ENCODE measurements at places on chromosomes 2 and 18.

- DNase-seq, result no peak
These were observed 205.8 kb downstream of the ANAPC1 start for GRCh38 chr2:111678161-111678560.

DNA sequence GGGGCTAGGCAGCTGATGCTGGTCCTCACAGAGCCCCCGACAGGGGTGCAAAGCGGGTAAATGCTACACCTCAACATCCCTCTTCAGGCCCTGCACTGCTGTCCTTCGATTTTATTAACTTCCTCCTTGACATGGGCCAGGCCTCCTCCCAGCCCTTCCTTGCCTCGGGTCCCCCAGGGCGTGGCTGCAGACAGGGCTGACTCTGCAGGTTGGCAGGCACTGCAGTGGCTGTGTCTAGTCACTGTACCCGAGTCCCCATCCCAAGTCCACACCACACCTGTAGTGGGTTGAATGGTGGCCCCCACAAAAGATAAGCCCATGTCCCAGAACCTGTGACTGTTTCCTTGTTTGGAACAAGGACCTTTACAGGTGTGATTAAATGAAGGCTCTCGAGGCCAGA, 140.2 kb downstream of the TWIST2 start:
- no peak for DNase-seq

DNA sequence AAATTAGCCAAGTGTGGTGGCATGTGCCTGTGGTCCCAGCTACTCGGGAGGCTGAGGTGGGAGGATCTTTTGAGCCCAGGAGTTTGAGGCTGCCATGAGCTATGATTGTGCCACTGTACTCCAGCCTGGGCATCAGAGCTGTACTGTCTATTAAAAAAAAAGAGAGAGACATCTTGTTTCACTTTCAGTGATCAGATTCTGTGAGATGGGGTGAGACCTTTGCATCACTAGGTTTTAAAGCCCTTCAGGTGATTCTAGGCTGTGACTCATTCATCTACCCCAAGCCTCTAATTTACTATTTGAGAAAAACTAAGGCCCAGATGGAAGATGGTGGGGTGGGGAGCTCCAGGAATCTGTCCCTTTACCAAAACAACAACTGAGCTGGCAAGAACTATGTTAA, 7.1 kb downstream of the C2orf92 start:
- DNase-seq, result no peak

DNA sequence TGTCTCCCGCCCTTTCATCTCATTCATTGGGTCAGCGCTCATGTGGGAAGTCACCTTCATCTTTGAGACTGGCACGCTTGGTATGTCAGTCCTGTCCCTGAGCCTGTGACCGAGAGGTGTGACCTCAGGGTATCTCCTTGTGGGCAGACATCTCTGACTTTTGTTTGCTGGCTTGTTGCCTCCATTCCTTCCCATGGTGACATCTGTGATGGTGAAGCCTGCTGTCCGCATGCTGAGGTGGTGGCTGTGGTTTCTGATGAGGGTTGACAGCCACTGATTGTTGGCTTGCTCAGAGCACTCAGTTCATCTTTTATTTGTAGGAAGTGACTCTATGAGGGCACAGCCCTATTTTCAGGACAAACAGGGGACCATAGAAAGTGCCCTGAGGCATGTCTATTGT, 139.2 kb downstream of the SLC4A3 start:
- DNase-seq, result no peak

- DNase-seq, result no peak
These were observed 28.1 kb downstream of the COLEC11 start for GRCh38 chr2:3622967-3623366.

DNA sequence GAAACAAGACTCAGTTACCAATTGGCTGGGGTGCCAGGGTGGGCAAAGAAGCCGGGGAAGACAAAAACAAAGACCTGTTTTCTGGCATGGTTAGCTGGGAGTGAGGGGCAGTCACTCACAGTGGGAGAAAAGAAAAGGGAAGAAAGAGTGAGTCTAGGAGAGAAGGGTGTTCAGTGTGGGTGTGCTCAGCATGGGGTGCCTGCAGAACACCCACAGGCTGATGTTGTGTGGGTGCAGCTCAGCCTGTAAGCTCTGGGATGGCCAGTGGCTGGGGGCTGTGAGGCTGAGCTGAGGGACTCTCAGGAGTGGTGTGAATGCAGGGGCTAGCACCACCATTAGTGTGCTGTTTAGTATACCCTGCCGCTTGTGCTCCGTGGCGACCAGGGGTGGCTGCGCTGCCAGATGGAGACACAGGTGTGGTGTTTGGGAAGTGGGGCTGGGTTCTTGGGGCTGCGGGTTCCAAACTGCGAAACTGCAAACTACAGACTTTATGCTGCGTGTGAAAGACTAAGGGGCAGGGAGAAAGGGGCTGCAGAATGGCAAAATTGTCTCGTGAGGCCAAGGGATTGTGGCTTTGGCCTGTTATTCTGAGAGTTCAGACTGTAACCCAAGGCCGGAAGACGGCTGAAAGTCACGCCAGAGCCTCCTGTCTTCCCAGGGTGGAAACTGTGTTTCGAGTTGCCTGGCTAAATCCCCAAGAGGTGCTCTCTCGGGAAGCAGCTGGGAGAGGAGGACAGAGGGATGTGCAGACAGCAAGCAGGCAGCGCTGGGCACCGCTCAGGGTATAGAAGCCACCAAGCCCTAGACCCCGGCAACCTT, 156.3 kb downstream of the TTC32 start:
- no peak for DNase-seq

DNA sequence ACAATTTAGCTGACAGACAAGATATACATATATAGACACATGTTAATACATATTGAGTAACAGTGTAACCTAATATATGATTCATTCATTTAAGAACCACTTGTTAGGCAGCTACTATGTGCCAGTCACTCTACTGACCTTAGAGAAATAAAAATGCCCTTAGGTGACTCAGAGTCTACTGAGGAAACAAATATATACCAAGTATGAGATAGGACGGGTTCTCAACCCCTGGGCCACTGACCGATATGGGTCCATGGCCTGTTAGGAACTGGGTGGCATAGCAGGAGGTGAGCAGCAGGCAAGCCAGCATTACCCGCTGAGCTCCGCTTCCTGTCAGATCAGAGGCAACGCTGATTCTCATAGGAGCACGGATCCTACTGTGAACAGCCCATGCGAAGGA, 14.8 kb downstream of the STRN start:
- DNase-seq, result no peak

DNA sequence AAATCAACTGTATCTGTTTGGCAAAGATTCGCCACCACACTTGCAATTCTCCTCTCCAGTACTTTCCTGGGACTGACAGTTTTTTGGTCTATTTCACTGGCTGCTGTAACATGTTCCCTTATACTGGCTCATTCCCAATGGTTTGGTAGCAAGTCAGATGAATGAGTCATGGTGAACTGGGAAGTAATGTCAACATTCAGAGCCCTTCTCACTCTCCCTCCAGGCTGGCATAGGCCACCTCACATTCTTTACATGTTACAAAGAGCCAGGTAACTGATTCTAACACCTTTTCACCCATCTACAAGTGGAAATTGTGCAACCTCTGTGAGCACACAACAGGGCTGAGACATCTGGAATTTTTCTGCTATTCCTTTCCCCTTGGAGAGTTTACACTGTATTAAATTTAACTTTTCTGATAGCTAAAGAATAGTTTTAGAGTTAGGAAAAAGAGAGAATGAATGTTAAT, 111.3 kb upstream of the TLK1 start:
- no peak for DNase-seq

Measured in GM12892 (cell line).